ENCODE measurements at places on chromosomes 12 and 14.
A peak's percentile ranks its signal among the peaks of the same experiment; 100 is the strongest.

GRCh38 chr12:74918291-74918690 is 291.3 kb downstream of the KCNC2 start:
- no peak for DNase-seq

DNA sequence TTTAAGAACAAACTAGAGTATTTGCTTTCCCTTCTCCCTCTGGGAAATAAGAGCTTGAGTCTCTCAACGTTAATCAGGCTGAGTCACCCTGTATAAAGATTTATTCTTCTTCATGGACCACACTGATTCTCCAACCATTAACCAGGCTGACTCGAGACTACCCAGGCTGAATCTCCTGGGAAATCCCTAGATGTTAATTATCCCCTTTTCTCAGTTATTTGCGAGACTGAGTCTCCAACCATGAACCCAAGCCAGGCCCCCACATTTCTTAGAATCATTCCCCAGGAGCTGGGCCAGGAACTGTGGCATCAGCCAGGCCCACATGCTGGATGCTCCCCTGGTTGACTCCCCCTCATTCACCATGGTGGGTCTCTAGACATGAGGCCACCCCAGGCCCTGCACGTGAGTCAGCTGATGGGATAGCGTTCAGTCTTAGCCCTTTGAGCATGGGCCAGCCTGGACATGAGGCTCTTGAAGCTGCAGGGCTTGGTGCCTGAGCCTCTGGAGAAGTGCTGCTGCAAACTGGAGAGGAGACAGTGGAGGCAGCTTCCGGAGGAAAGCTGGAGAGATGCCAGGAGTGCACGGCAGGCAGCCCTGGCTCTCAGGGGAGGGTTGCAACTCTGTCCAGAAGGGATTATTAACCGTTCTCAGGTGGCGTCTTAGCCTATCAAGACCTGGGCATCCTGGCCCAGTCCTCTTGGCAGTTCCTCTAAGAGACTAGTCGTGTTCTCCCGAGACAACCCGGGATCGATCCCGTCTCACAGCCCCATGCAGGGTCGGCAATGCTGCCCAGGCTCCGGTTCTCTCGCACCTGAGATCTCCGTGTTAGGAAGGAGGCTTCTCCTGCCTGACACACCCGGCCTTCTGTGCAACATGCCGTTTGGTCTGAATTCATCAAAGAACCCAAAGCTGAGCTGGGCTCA is 296.6 kb downstream of the ADGRD1 start:
- no peak for DNase-seq

DNA sequence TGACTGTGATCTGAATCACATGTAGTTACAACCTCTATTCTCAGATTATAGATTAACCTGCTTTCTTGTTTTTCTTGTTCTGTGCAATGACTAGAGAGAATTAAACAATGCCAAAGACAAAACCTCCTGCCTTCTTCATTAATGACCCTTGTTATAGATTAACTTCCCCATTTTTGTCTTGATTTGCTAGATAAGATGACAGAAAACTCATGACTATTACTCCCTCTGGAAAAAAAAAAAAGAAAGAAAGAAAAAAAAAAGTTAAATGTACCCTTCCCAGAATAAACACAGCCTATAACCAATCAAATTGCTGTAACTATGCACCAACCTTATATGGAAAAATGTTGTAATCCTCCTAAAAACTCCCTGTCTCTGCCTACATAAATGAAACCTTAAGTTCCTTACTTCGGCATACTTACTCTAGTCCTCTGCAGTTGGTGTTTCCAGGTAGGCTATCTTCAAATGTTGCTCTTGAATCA is 41.1 kb upstream of the PCED1B start:
- DNase-seq = peak; percentile 63

DNA sequence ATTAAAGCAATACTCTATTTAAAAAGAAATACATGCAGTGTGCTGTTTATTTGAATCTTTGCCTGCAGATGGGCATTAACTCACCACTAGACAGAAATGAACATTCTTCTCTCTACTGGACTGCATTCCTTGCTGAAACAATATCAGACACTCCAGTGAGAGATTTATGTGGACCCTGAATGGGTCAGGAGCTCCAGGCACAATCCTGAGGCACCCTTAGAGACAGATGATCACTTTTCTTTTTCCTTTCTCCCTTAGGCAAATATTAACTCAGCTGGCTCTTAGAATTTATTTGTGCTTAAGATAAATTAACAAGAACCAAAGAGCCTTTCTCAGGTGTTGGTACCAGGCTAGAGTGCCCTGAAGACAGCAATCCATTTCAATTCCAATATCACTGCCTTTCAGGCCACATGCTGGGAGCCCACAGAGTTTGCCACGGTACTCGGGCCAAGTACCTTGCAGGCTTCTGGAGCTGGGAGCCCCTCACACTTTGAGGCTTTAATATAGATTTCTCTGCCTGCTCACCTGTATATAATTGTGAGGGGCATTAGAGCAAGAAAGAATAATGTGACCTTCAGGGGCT is 173.0 kb downstream of the EMP1 start:
- DNase-seq = no peak

- no peak for DNase-seq
Measured at GRCh38 chr12:91127751-91128150, 16.5 kb upstream of the LUM start.

- DNase-seq = no peak
Measured at GRCh38 chr12:71731439-71732356, 23.0 kb upstream of the RAB21 start.

DNA sequence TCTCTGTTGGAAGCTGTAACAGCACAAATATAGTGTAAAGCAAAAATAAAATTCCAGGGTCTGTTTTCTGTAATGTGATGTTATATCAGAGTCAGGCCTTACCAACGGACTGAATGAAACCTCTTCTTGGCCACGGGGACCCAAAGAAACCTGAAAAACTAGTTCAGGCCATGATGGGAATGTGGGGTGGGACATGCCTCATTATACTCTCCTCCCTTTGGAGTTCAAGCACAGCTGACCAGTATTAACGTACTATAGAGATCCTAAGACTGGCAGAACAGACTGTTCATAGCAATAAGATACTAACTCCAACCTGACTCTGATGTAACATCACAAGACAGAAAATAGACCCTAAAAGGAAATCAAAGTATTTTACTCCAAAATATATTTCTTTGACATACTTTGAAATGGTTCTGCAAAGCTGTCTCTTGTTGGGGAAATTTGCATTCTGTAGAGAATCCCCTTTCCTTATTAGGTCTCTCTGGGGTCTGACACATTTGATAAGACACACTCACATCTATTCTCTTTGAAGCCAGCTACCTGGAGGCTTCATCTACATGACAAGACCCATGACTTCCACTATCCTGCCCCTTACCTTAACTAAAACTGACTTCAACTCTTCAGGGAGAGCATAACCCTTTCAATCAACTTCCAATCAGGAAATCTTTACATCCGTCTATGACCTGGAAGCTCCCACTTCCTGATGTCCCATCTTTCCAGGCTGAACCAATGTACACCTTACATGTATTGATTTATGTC is 444.6 kb downstream of the SOX5 start:
- DNase-seq = no peak

- peak; percentile 67 for DNase-seq
Measured at GRCh38 chr14:36941783-36942521, 230.5 kb downstream of the SLC25A21 start.

GRCh38 chr12:122825773-122826724 is 9.2 kb upstream of the HIP1R start:
- DNase-seq = peak; percentile 54

- peak; percentile 69 for DNase-seq
Measured at GRCh38 chr14:106044949-106045596, 518.7 kb downstream of the TMEM121 start.

GRCh38 chr12:110170535-110171185 is 46.5 kb downstream of the IFT81 start:
- no peak for DNase-seq

- DNase-seq = no peak
Measured at GRCh38 chr12:102602521-102602920, 122.2 kb upstream of the IGF1 start.

DNA sequence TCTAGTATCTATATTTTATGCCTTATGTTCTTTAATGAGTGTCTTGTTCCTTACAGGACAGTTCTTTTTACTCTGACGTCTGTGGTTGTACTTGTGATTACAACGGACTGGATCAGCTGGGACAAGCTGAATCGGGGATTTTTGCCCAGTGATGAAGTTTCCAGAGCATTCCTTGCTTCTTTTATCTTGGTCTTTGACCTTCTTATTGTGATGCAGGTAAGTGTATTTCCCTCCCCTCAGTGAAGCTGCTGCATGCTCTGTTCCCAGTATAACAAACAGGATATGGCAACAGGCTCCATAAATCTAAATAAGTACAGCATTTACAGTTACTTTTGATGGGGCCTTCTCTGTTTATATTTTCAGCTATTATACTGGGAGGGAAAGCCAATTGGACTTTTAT is 463.6 kb downstream of the TMEM117 start:
- no peak for DNase-seq

- DNase-seq = no peak
Measured at GRCh38 chr14:101553393-101553792, 7.9 kb upstream of the DIO3 start.

- DNase-seq = no peak
Measured at GRCh38 chr14:32693114-32693513, 245.6 kb upstream of the NPAS3 start.

GRCh38 chr12:42854208-42854607 is 264.7 kb upstream of the PRICKLE1 start:
- DNase-seq = no peak

DNA sequence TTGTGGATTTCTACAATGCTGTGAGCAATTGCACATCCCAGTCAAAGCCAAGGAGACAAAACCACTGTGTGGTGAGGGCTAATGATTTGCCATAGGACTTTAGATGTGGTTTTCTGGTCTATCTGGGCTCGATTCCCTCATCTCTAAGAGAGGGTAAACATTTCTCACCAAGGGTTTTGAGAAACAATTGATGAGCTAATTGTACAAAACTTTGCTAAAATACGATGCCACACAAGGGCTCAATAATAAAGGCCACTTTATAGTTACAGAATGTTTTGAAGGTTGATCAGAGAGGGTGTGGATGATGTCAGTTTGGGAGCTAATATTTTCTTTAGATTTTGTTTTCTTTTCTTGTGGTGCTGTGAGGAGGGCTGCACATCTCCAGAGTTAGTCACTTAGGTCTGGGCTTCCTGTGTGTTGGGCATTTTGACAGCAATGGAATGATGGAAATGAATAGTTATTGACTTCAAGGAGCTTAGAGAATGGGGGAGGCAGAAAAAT is 60.8 kb upstream of the SLC38A4 start:
- no peak for DNase-seq

GRCh38 chr12:51171884-51172514 is 936 bp downstream of the TFCP2 start:
- DNase-seq = peak; percentile 52

DNA sequence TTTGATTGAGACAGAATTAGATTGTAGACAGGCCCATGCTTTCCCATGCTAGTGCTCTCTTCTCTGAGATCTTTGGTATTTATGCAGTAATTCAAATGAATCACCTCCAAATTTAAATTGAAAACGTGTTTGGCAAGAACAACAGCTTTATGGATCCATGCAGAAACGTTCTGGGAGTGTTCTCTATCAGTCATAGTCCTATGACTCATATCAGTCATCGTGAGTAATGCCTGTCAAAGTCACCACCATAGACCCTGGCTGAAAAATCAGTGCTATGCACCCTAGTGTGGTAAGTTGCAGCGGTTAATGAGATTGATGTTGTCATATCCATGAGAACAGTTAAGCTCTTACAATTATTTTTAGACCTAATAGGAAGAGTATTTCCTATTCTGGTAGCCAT is 90.1 kb upstream of the FOXG1 start:
- DNase-seq = no peak

- DNase-seq = peak; percentile 51
Measured at GRCh38 chr12:119780786-119781434, 96.2 kb downstream of the CIT start.

DNA sequence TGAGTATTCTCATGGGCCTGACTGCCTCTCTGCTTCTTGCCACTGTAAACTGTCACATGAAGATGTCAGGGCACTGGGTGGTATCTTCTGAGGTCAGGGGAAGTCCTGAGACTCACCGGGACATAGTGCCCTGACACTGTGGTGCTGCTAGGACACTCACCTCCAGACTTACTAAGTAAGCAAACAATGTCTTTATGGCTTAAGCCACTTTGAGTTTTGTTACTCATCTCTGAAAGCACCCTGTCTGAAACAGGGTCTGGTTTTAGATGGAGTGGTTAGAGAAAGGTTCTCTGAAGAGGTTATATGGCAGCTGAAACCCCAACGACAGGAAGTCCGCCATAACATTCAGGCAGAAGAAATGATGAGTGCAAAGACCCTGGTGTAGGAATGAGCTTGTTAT is 22.7 kb downstream of the GPR19 start:
- no peak for DNase-seq

DNA sequence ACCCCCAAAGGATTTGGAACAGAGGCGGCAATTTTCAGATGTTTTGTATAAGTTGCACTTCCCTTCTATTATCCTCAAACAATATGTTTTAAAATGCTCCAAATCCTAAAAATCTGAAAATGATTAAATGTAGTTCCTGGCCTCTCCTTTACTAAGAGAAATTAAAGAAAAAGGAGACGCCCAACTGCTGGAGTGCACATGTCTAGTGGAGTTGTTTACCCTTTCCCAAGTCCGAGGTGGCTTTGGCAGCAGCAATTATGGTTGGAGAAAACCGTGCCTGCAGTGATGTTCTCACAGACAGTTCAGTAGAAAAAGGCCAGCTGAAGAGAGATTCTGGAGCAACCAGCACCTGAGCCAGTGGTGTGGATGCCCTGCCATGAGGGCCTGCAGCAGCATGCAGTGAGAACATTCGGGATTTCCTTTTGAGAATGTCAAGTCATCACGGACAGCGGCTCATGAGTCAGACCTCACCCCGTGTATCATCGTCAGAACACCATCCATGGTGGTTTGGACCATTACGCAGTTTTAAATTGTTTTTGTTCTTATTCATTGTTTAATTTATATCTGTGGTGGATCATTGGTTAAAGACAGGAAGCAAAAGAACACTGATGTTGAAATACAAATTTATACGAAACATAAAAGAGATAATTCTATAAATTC is 179.0 kb upstream of the KRR1 start:
- no peak for DNase-seq

GRCh38 chr12:108840605-108841332 is 16.6 kb downstream of the SSH1 start:
- no peak for DNase-seq

DNA sequence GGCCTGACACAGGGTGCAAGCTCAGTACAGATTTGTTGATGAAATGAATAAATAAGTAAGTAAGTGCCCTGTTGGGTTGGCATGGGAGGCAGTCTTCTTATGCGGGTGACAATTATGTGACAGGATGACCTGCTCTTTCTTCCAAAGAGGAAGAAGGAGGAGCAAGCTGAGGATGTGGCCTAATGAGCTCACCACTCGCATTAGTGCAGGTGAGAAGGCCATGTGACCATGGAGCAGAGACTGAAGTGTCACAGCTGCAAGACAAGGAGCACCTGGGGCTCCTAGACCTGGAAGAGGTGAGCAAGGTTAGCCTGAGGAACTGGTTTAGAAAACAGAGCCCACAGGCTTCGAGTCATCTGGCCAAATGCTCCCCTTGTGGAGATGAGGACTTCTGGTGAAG is 34.9 kb downstream of the LRTM2 start:
- DNase-seq = no peak

DNA sequence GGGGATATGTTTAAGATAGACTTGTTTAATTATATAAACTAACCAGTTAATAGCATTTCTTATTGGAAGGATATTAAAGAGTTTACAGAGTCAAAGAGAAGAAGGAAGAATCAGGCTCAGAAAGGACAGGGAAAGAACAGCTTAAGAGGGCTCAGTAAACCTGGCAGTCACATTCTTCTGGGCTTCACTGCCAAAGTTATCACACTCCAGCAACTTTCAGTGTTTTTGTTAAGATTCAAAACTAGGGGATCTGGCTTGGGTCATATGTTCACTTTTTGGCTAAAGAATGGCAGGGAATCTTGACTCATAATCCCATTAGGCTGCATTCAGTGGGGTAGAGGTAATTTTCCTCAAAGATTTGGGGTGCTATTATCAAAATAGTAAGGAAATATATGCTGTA is 312.3 kb downstream of the RAD51B start:
- no peak for DNase-seq

Measured in Caco-2 (cell line).